Stimulated activated CD4-positive, alpha-beta T cell treated with anti-CD3 and anti-CD28 coated beads, TNF-alpha, amount 100 ng/mL, for 48 hours (primary cell): ENCODE measurements at places on chromosomes 5 and 9.

DNA sequence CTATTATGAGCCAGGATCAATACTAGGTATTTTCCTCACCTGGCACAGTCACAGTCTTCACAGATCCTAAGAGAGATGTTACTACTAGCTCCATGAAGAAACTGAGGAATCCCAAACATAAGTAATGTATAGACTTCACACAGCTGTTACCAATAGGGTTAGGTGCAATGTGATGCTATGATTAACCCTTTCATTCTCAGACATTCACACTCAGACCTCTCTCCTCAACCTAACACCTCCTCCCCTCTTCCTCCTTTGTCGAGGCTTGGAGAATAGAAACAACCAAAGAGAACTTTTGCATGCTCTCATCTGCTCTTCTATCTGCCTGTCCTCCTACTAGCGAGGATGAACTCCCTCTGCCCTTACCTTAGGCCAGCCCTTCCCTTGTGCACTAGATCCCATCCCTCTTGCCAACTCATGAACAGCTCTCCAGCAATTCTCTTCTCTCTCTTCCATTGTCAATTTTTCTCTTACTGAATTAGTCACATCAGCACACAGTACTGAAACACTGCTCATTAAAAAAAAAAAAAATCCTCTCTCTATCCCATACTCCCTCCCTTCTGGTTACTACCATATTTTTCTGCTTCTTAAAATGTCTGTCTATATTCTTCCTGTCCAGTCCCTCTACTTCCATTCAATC is 47.7 kb downstream of the MAPKAP1 start:
- no peak for DNase-seq

GRCh38 chr5:3343211-3343610 is 252.4 kb upstream of the IRX1 start:
- DNase-seq: no peak

GRCh38 chr5:59436364-59437148 is 457.0 kb downstream of the PDE4D start:
- no peak for DNase-seq

DNA sequence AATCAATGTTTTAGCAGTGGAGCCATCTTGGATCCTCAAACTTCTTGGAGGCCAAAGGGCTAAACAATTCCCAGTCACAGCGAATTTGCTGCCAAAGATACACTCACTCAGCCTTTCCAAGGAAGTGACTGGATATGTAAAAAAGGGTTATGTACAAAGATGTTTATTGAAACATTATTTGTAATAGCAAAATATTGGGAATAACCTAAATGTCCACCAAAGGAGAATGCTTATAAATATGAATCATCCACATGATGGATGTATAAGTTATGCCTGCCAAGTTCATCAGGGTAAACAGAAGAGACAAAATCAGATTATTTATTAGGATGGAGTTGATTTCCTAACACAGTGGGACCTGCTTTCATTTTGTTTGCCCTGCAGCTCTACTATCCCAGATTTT is 145.2 kb upstream of the ABCA1 start:
- DNase-seq: no peak

GRCh38 chr5:167785106-167785505 is 506.3 kb upstream of the WWC1 start:
- DNase-seq: no peak

DNA sequence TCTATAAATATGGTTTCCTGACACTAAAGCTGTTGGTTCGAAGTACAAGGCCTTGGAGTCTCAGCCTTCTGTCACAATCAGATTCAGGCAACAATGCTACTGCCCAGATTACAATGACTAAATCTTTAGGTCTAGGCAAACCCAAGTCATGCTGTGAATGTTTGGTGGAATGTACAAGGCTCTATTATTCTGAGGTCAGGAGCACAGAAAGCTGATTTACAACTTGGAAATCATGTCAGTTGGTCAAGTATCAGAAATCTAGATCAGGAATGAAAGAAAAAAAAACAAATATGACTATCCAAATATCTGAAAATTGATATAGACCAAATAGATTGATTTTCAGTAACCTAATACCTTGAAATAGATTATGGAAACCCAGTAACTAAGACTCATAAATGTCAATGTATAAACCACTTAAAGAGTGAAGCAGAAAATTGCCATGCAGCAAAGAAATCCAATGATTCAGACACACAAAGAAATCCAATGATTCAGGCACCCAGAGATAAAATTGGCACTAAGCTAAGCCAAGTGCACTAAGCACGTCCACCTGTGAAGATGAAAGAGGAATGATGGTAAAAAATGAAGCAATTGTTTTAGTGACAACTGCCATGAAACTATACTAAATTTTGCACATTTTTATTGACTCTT is 588.0 kb upstream of the TUSC1 start:
- no peak for DNase-seq

GRCh38 chr9:88529496-88529895 is 5.5 kb upstream of the NXNL2 start:
- no peak for DNase-seq

GRCh38 chr5:6487081-6487480 is 38.4 kb downstream of the UBE2QL1 start:
- no peak for DNase-seq

- no peak for DNase-seq
These were observed 14.9 kb downstream of the MYO10 start for GRCh38 chr5:16921211-16921610.

- no peak for DNase-seq
These were observed 234.1 kb downstream of the CAAP1 start for GRCh38 chr9:26658476-26658875.

- DNase-seq: no peak
These were observed 44.7 kb upstream of the NDFIP1 start for GRCh38 chr5:142063878-142064331.

- no peak for DNase-seq
These were observed 110.1 kb downstream of the MARCHF3 start for GRCh38 chr5:126920291-126920690.

- DNase-seq: no peak
These were observed 27.6 kb downstream of the KIF4B start for GRCh38 chr5:155040984-155041653.

DNA sequence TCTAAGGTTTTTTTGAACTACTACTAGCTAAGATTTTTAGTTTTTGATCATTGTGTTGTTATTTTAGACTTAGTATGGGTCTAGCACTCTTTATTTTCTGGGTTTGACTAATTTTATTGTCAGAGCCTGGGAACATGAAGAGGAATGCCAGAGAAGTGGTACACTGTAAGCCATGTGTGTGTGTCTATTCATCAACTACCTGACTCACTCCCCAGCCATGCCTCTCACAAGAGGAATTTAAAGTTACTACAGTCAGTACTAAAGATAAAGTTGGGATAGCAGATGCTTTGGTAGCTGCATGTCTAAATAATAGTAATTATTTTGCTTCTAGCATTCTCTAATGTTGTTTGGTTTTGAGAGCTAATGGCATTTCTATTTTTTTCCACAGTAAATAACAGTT is 264.8 kb downstream of the CSNK1G3 start:
- no peak for DNase-seq

DNA sequence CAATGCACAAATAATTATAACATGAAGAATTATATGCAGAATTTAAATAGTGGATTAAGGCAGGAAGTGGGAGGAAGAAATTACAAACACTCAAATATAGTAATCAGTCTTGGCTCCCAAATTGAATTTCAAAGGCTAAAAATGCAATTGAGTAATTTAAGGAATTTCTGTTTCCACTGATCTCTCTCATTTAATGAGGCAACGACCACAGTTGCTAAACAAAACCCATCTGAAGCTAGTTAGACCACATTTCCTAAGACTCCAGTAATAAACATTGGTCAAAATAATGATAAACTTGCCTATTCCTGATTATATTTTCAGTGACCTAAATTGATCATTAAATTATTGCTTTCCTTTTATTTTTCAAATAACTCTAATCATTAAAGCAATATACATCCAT is 174.3 kb upstream of the GRIN3A start:
- DNase-seq: no peak

- DNase-seq: no peak
These were observed 230.2 kb downstream of the IRX1 start for GRCh38 chr5:3825531-3826451.

DNA sequence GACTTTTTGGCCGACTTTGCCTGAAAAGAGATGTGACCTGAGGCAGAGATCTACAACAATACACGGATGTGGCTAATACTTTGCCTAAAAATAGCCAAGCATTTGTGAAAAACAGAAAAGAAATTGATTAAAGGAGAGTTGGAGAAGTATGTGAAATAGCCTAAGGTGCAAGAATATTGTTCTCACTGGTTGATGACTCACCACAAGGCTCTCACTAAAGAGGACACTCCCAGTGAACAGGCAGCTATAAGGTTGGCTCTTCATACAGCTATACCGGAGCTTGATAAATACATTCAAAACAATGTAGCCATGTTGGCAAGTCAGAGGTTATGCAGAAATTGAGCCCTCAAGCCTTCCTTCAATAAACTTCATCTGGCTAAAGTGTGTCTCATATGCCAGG is 317.2 kb upstream of the GRAMD2B start:
- DNase-seq: no peak

DNA sequence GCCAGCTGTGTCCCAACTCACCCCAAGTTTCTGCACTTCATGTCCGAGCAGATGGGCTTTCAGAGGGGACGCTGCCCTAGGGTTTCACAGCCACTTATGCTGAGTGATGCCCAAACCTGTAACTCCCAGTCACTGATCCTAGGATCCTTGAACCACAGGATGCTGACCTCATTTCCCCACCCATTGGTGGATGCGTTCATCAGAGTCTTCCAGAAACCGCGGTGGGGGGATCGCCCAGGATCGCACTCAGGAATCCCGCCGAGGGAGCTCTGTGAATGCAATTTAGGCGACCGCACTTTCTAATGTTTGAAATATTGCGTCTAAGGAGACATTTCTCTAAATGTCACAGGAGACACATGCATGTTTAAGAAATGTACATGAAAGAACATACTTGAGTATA is 212.3 kb upstream of the IRX4 start:
- DNase-seq: no peak

- peak; percentile 50 for DNase-seq
These were observed 8.5 kb upstream of the ACSL6 start for GRCh38 chr5:132019857-132020555.

DNA sequence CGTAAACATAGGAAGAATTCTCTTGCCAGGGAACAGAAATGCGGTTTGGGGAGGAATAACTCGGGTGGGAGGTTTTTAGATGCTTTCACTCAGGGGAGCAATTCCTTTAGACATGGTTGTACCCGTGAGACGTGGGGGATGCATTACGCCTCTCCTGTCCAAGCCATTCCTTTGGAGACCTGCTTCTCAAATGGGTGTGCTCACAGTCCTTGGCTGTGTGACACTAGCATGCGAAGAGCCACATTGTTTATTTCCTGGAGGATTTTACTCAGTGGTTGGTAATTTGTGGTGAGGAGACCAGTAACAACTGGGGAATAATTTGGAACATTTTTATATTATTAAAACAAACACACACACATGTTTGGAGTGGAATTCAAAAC is 18.5 kb downstream of the COL15A1 start:
- no peak for DNase-seq

DNA sequence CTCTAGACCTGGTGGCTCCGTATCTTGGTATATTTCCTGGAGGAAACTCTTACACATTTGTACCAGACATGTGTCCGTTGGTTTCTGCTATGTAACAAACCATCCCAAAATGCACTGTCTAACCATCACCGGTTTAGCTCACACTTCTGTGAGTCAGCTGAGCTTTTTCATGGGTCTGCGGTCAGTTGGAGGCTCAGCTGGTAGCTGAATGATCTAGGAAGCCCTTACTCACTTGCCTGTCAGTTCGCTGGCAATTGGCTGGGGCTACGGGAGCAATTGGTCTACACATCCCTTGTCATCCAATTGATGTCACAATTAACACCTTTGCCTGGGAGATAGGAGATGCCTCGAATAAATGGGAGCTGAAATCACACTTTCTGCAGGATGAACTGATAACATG is 11.6 kb upstream of the WHRN start:
- no peak for DNase-seq

- DNase-seq: no peak
These were observed 68.9 kb downstream of the UBE2QL1 start for GRCh38 chr5:6517510-6517909.
